NCI-H526 (cell line): ENCODE measurements at places on chromosomes 3 and 15.
A peak's percentile ranks its signal among the peaks of the same experiment; 100 is the strongest.

DNA sequence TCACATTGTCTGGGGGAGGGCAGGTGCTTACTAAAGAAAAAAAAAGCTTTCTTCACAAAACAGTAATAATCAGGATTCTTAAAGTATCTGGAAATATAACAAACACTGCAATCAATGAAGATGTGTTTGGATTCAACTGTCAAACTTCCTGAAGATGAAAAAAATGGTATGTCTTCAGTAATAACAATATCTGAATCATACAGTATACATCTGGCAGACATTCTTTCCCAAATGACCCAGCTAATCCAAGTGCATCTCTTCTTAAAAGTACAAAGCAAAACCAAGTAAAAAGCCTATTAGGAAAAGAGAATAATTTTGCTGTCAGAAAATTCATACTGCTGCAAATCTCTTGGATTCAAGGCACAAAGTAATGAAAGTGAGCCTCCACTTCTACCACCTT lies 145.0 kb upstream of the MCTP2 start:
- DNase-seq = no peak

DNA sequence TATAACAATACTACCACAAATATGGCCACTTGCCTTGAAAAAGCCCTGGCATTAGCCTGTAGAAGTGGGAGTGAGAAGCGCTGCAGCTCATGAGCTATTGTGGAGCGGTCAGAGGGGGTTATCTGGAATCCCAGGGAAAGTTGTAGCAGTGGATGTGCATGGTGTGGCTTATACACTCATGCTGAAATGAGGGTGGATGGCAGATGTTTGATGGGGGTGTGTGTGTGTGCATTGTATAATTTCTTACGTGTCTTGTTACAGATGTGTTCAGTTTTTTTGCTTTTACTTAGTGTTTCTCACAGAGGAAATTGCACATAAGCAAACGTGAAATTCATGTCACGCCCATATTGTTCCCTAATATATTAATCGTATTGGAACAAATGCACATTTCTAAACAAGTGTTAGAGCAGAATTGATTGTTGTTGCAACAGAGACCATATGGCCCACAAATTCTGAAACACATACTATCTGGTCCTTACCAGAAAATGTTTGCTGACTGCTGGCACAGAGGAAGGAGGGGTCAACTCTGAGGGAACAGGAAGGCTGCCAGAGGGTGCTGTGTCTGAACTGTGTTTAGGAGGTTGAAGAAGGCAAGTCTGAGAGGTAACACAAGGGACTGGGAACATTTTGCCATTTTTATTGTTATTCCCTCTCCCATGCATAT lies 200.0 kb upstream of the CFAP20DC start:
- no peak for DNase-seq

DNA sequence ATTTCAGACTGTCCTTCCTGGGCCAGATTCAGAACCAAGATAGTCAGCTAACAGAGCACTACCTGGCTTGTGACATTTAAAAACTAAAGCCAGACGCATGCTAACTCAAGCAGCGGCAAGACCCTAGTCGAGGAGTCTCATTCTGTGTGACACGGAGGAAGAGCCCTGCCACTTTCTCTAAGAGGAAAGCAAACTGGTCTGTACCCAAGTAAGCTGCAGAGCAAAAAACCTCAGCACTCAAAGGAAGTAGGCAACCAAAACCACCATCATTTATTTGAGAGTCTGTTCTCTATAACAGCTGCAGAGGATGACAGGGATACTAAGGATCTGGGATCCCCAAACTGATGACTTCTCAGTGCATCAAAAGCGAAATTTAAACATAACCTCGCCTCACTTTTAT lies 152.1 kb downstream of the OSBPL10 start:
- DNase-seq = no peak

DNA sequence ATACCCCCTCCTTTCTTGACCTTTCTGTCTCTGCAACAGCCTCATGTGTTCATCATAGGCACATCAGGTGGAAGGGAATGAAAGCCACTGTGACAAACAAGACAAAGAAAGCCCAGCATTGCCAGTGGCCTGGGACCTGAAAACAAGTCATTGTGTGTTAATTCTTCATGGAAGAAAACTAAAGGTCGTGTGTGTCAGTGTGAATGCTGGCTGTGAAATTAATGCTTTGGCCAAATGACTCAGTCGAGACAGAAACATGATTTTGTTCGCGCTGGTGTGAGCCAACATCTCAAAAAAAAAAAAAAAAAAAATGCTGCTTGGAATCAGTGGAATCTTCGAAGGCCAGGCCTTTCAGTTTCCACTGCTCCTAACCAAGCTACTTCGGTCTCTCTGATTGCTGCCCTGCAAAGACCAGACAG lies 386.5 kb upstream of the PROK2 start:
- no peak for DNase-seq

DNA sequence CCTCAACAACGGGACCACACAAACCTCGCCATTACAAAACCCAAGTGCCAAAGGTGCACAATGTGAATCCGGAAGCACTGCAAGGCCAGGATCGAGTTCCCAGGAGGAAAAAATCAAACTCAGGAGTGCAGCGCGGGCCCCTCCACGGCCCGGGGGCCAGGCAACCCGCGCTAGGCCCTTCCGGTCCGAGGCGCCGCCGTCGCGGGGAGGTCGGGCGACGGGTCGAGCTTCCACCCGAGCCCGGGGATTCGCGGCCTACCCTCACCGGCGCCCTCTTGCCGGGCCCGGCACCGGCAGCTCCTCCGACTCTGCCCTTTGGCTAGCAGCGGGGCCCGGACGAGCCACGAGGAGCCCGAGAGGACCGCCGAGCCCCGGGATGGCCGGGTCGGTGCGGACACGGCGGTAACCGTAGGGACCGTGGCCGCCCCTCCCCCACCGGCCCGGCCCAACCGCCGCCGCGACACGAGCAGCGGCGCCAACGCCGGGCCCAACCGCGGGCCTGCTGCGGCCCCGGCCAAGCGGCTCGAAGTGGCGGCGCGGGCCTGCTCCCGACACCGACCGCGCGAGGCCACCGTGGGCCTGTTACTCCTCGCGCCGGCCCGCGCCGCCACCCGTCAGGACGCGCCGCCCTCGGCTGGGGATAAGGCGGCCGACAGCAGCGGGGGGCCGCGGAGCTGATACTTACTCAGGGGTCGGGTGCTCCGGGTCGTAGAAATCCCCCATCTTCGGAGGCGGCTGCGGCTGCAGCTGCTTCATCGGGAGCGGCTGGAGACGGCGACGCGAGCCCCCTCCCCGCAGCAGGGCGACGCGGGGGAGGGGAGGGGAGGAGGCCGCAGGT lies 525 bp downstream of the SETD2 start:
- DNase-seq = no peak

DNA sequence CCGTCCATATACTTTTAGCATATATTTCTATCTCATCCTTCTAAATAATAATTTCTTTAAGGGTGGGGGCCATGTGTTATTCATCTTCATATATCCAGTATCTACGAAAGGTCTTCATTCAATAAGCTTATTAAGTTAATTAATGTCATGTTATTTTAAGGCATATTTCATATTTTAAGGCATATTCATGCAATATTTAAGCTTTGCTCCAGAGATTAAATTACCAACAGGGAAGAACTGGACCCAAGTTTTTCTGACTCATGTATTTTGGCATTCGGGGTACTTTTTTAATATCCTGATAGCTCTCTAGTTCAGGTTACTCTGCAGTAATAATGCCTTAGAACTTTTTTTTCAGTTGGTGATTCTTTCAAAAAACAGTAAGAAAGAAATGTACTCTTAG lies 27.4 kb downstream of the PHC3 start:
- DNase-seq = no peak

GRCh38 chr3:143806038-143806437 lies 42.2 kb downstream of the SLC9A9 start:
- DNase-seq = no peak

GRCh38 chr3:85539232-85539631 lies 580.4 kb downstream of the CADM2 start:
- no peak for DNase-seq

- no peak for DNase-seq
Observed at GRCh38 chr3:139480585-139480984, 4.3 kb upstream of the RBP2 start.

DNA sequence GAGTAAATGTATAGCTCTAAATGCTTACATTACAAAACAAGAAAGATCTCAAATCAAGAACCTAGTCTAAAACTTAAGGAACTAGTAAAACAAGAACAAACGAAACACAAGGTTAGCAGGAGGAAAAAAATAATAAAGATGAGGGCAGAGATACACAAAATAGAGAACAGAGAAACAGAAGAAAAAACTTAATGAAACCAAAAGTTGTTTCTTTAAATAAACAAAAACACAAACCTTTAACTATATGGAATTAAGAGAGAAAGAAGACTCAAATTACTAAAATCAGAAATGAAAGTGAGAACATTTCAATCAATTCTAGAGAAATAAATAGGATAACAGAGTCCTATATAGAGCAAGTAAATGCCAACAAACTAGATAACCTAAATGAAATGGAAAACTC lies 59.6 kb downstream of the DLG1 start:
- DNase-seq = no peak

DNA sequence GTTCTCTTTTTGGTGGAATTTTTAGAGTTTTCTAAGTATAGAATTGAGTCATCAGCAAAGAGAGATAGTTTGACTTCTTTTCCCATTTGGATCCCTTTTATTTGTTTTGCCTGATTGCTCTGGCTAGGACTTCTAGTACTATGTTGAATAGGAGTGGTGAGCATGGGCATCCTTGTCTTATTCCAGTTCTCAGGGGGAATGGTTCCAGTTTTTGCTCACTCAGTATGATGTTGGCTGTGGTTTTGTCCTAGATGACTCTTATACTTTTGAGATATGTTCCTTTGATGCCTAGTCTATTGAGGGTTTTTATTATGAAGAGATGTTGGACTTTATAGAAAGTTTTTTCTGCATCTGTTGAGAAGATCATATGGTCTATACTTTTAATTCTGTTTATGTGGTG lies 72.5 kb downstream of the TNFAIP8L3 start:
- no peak for DNase-seq

DNA sequence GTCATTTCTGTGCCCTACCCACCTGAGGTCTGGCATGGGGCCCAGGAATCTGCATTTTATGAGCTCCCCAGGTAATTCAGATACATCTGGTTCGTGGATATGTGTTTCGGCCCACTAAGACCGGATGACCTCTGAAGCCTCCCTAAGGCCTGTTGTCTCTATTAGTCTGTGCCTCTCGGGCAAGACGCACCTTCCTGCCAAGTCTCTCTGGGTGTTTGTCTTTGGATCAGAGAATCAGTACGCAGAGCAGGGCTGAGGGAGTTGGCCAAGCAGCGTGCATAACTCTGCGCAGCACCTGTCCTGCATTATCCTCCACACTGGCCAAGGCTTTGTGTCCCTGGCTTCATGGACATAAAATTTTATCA lies 181.0 kb downstream of the THSD4 start:
- DNase-seq = no peak

- no peak for DNase-seq
Observed at GRCh38 chr3:24167429-24167828, 222.3 kb downstream of the NR1D2 start.

- peak; percentile 6 for DNase-seq
Observed at GRCh38 chr3:100463002-100463401, 29.4 kb upstream of the TMEM45A start.

- DNase-seq = no peak
Observed at GRCh38 chr15:35481992-35482391, 64.0 kb downstream of the DPH6 start.

GRCh38 chr15:78192826-78193594 lies 41.4 kb downstream of the ACSBG1 start:
- DNase-seq = no peak

DNA sequence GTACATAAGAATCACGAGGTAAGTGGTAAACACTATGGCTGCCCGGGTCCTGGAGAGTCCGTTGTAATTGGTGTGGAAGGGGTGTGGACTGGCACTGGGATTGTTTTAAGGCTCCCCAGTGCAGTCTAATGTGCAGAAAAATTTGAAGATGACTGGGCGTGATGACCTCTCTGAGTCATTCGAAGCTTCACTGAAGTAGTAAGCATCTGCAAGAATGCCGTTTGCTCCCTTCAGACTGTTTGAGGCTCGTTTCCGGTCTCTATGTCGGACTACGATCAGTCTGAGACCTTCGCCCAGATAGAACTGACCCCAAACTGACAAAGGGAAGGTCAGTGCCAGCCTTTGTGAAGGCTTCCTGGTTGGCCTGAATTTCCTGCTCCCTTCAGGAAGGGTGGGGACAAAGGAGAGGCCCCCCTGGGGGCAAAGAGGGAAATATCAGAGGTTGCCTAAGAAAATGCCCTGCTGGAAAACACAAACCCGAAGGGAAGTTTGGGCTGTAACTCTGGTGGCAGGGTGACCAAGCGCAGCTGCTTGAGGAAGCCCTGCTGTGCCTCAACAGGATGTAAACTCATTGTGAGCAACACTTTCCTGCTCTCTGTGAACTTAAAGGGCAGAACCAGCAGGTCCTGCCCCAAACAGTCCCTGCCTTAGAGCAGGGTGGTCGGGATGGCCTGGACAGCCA lies 34.6 kb downstream of the BTD start:
- DNase-seq = no peak

DNA sequence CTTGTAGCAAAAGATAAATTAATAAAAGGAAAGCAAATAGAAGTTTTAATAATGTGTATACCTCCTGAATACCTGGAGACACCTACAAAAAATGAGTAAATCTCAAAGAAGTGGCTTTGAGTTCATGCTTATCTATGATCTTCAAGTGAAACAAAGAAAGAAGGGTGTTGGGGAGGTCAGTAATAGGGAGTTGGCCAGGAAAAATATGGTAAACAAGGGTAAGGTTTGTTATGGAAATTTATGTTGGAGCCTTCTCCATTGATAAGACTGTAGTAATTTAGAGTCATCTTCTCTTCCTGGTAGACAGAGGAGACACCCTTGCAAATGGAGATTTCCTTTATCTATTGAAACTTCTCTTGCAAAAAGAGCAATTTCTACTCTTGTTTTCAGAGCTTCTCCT lies 6.6 kb upstream of the CCR8 start:
- DNase-seq = no peak

DNA sequence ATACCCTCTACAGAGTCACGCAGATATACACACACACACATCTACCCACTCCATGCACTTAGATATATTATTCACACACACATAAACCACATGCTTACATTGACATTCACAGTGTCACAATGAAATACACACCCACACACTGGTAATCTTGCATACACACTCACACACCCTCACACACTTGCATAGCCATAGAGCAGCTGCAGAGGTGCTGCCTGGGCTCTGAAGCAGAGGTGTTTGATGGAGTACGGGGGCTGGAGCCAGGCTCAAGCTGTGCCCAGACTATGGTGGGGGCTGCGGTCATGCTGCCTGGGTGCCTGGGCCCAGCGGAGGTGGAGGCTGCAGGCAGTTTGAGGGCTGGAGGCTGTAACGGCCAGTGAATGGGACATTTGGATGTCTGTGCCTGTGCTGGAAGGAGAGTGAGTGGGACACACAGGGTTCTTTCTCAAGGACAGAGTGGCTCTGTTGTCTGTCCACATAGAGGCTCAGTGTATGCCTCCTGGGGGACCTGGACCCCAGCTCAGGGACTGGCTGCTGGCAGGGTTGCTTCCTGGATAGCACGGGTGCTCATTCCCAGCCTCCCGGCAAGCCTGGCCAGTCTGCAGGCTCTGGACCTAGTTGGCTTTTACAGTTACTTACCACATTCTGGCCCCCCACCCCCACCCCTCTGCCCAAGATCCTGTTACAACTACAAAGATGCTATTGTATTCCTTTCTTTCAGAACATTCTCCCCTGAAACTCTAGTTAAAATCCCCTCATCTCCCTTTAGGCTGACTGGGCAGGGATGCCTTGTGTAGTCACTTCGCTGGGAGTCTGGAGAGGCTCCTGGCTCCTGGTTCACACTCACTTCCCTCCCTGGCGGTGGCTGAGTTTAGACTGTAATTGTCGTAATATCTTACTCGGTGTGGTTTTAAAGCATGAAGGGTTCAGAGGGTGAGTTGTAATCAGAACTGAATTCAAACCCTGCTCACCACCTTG lies 12.5 kb downstream of the GASK1A start:
- peak; percentile 49 for DNase-seq
